Activated T-helper 1 cell treated with anti-CD3 and anti-CD28 coated beads, Interleukin-2, amount 50 U/mL, for 16 hours (primary cell): ENCODE measurements at places on chromosomes 12 and 14.

GRCh38 chr12:117439531-117440001 lies 78.1 kb upstream of the NOS1 start:
- DNase-seq: no peak

GRCh38 chr12:55746174-55746912 lies 3.4 kb downstream of the GDF11 start:
- DNase-seq: no peak

- DNase-seq: no peak
These were observed 839.2 kb downstream of the SLC6A15 start for GRCh38 chr12:84073401-84073800.

DNA sequence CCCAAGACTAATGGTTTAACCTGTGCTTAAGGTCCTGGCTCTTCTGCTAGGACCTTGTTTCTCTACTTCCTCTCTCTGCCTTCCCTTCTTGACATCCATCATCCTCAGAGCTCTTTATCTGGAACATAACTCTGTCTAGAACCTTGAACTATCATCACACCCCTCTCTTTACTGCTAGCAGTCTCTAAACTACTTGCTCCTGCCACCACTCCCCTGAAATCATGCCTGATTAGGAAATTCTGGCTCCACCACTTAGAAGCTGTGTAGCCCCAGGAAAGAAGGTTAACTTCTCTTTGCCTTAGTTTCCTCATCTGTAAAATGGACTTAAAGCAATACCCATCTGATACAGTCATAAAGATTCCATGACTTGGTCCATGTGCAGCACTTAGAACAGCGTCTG lies 9.1 kb downstream of the SLC38A1 start:
- no peak for DNase-seq

DNA sequence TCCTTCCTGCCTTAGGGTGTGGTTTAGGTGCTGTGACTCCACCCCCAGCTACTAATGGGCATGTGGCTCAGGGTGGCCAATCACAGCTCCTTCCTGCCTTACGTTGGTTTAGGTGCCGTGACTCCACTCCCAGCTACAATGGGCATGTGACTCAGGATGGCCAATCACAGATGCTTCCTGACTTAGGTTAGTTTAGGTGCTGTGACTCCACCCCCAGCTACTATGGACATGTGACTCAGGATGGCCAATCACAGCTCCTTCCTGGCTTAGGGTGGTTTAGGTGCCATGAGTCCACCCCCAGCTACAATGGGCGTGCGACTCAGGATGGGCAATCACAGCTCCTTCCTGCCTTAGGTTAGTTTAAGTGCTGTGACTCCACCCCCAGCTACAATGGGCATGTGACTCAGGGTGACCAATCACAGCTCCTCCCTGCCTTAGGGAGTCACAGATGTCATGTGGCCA lies 163.9 kb downstream of the TBX5 start:
- no peak for DNase-seq

DNA sequence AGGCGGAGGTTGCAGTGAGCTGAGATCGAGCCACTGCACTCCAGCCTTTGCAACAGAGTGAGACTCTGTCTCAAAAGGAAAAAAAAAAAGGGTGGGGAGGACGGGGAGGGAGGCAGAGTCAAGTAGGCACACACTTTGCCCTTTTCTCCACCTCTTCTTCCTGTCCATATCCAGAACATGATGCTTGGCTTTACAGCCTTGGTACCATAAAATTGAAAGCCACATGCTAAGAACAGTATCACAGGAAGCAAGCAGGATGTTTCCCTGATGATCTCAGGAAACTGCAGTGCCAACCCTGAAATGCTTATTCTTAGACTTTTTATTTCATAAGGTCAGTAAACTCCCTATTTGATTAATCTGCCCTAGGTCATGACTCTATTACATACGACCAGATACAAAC lies 32.5 kb upstream of the YAF2 start:
- DNase-seq: no peak

- no peak for DNase-seq
These were observed 5.9 kb upstream of the CRIP2 start for GRCh38 chr14:105468621-105469241.

DNA sequence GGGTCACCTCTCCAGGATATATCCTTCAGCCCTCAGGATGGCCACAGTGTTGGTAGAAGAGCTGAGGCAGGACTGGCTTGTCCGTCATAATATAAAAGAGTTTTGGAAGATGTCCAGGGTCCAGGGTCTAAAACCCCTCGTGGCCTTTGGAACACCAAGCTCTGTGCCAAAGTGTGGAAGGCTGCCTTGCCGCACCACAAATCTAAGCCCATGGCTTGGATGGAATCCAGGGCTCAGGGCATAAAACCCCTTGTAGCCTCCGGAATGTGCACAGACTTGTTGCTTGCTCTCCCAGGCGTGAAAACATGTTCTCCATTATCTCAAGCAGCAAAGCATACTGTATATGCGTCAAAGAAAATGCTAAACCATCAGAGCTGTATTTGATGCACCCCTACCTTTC lies 46.7 kb downstream of the TNFAIP2 start:
- DNase-seq: no peak

DNA sequence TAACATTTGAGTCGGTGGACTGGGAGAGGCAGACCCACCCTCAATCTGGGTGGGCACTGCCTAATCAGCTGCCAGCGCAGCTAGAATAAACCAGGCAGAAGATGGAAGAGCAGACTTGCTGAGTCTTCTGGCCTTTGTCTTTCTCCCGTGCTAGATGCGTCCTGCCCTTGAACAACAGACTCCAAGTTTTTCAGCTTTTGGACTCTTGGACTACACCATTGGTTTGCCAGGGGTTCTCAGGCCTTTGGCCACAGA lies 27.2 kb upstream of the DNM1L start:
- DNase-seq: no peak

- no peak for DNase-seq
These were observed 669 bp upstream of the PKP2 start for GRCh38 chr12:32897281-32897610.

DNA sequence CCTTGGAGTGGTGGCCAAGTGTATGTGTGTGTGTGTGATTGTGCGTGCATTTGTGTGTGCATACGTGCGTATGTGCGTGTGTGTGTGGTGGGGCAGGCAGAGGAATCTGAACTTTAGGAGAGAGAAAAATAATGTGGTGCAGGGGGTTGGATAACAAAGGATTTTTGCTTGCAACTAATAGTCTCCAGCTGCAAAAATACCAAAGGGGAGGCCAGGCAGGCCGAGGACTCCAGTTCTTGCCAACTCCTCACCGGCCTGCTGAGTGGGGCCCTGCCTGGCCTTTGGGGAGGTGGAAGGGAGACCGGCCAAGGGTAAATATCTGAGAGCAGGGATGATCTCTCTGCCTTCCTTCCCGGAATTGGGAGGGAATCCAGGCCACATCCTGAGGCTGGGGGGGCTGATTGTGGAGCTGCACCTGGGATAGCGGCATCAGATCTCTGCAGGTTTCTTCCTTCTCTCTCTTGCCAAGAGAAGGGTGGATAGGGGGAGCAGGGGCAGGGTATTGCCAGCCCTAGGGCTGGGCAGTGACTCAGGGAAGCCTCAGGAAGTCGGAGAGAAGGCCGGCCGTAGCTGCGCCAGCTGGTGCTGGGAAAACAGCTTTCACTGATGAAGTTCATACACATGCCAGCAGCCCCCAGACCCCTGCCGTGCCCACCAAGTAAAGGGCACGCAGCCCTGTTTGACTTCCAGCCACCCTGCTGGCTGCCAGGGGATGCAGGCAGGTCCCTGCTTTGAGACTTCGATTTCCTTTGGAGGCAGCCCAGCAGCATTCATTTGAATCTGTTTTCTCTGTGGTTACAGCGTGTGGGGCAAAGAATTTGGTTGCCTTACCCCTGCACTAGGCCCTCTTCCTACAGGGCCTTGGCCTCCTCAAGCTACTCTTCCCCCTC lies 4.6 kb upstream of the LRP1-AS start:
- DNase-seq: no peak
